Stimulated activated CD4-positive, alpha-beta T cell treated with anti-CD3 and anti-CD28 coated beads, Interleukin-4, amount 100 ng/mL, for 4 hours (primary cell): ENCODE measurements at places on chromosomes 16 and 17.
A peak's percentile ranks its signal among the peaks of the same experiment; 100 is the strongest.

- no peak for DNase-seq
Observed at GRCh38 chr17:5942687-5943086, 127.5 kb upstream of the WSCD1 start.

- DNase-seq, result no peak
Observed at GRCh38 chr16:89393738-89394406, 96.5 kb downstream of the ANKRD11 start.

GRCh38 chr16:80317599-80318037, 223.2 kb upstream of the DYNLRB2 start:
- no peak for DNase-seq

- no peak for DNase-seq
Observed at GRCh38 chr17:83160443-83161297, 81.3 kb downstream of the METRNL start.

GRCh38 chr17:81295676-81296381, 722 bp upstream of the SLC38A10 start:
- peak; percentile 53 for DNase-seq

DNA sequence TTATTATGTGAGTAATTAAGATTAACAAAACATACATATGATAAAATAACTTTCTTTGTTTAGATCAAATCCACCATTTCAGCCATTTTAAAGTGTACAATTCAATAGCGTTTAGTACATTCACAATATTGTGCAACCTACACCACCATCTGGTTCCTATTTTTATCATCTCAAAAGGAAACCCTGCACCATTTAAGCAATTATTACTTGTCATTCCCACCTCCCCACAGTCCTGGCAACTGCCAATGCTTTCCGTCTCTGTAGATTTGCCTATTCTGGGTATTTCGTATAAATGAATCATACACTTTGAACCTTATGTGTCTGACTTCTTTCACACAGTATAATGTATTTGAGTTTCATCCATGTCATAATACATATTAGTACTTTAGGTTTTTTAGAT, 162.5 kb upstream of the CNTNAP4 start:
- no peak for DNase-seq

DNA sequence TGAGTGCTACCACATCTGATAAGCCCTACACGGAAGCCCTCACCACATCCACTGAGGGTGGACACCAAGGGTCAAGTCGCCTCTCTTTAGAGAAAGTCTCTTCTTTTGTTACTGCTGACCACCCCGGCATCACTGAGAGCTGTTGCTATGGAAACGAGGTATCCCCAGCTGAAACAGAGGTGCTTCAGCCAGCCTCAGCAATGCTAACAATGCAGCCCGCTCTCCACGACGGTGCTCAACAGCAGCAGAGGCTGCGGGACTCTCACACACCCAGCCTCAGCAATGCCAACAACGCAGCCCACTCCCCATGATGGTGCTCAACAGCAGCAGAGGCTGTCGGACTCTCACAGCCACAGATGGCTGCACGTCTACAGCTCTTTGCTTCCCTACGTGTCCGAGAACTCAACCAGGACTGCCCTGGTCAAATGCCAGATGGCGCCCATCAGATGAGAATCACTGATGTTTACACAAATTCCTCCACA, 41.4 kb downstream of the VPS53 start:
- no peak for DNase-seq

GRCh38 chr17:49031965-49032928, 35.1 kb downstream of the IGF2BP1 start:
- DNase-seq, result peak; percentile 21

DNA sequence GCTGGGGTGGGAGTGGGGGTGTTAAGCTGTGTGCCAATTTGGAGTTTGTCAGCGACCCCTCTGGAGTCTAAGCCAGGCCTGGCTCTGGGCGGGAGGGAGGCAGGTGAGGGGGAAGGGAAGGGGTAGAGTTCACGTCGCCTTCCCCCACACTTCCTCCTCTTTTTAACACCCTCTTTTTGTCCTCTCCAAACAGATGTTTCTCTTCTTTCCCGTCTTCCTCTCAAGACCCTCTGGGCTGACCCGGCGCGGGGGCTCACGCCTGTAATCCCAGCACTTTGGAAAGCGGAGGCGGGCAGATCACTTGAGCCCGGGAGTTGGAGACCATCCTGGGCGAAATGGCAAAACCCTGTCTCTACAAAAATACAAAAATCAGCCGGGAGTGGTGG, 3.3 kb downstream of the HOXB1 start:
- DNase-seq, result no peak

DNA sequence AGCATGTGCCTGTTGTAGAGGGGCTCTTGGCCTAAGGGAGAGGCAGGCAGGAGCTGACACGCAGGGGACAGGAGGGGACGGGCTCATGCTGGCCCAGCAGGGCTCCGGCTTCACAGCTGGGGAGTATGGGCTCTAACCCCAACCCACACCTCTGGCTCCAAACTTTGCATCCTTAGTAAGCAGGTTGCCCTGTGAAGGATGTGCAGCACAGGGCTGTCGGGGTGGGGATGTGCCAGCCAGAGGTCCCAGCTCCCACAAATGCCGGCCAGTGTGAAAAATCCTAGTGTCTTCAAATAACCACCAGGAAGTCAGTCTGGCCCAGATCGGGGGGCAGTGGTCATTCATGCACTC, 14.0 kb upstream of the FAM83G start:
- no peak for DNase-seq

DNA sequence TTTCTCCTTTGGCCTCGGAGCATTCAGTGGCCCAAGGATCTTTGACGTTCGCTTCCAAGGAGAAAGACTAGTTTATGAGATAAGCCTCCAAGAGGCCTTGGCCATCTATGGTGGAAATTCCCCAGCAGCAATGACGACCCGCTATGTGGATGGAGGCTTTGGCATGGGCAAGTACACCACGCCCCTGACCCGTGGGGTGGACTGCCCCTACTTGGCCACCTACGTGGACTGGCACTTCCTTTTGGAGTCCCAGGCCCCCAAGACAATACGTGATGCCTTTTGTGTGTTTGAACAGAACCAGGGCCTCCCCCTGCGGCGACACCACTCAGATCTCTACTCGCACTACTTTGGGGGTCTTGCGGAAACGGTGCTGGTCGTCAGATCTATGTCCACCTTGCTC, 1.4 kb downstream of the AOC3 start:
- no peak for DNase-seq

GRCh38 chr17:57425431-57425830, 169.1 kb downstream of the MSI2 start:
- no peak for DNase-seq

GRCh38 chr17:7235693-7236665, 1.7 kb upstream of the DVL2 start:
- DNase-seq, result peak; percentile 35

- DNase-seq, result no peak
Observed at GRCh38 chr17:61466246-61466645, 14.0 kb downstream of the TBX4 start.

- DNase-seq, result no peak
Observed at GRCh38 chr17:33370401-33370800, 77.3 kb upstream of the ASIC2 start.

- DNase-seq, result no peak
Observed at GRCh38 chr17:81002409-81003361, 11.0 kb downstream of the CHMP6 start.

- DNase-seq, result no peak
Observed at GRCh38 chr17:75492555-75493168, 22.7 kb downstream of the CASKIN2 start.

DNA sequence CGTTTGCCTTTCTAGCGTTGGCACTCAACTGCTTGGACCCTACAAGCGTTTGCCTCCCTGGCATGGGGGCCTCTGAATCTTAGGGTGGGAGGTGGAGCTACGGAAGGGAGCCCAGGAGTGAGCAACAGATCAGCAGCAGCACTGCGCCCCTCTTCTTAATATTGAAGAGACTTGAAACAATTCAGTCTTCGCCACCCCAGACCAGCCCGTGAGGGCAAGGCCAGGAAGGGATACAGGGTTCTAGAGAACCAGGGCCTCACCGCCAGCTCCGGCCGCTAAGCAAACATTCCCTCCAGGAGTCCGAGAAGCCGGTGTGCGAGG, 1.5 kb upstream of the GPRC5C start:
- DNase-seq, result no peak

- DNase-seq, result no peak
Observed at GRCh38 chr16:84380405-84380804, 12.1 kb downstream of the ATP2C2 start.

DNA sequence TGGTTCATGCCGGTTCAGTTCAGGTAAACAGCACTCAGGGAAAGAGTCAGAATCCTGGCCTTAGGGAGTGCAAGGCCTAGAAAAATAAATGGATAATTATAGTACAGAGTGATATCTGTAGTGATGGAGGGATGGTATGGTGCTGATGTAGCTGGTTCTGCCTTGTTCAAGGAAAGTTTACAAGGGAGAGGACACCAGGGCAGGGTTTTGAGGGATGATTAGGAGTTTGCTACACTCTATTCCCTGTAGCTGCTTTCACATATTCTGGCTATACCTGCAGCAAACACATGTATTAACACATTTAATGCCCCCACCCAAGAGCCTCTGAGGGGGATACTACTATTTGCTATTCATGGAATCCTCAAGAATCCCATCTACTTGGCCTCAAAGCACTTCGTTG, 1.7 kb upstream of the NOS2 start:
- no peak for DNase-seq

DNA sequence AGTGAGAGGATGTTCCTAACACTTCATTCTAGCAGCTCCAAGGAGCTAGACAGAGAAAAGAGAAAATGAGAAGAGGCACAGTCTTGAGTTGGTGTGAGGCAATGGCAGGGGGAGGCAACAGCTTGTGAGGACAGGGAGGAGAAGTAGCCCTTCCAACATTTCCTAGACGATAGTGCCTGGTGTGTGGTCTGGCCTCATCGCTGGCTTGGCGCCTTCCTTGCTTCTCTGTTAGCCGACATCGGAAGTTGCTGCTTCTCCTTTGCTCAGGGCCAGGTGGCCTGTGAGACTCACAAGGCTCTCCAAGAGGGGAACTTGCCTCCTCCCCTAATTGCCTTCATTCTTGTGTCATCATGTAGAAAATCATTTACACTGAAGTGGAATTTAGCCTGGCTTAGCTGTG, 208.7 kb downstream of the MAP2K4 start:
- no peak for DNase-seq

DNA sequence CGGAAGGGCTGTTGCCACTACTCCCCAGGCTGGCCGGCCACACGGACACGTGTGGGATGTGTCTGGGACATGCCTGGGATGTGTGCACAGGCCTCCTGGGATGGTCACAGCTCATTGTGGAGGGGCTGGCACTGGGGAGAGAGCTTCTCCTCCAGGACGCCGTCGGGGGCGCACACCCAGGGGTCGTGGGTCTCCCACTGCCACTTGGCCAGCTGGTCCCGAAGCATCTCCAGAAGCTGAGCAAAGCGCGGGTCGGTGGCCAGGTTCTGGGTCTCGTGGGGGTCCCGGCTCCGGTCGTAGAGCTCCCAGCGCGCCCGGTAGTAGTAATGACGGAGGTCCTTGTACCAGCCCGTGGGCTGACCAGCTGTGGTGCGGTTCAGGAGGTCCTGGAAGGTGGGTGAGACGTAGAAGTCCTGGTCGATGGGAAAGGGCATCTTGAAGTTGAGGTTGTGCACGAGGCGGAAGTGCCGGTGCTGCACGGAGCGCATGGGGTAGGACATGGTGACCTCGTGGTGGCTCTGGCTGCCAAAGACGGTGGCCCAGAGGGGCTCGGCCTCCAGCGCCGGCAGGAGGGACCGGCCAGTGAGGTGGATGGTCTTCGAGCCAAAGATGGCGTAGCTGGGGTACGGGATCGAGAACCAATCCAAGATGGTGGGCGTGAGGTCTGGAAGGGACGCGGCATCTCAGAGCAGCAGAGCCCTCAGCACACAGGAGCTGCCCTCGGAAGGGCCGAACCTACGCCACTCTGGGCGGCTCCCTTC, 9.6 kb downstream of the SGSH start:
- no peak for DNase-seq

- no peak for DNase-seq
Observed at GRCh38 chr17:17904166-17905035, 67.6 kb upstream of the SREBF1 start.

DNA sequence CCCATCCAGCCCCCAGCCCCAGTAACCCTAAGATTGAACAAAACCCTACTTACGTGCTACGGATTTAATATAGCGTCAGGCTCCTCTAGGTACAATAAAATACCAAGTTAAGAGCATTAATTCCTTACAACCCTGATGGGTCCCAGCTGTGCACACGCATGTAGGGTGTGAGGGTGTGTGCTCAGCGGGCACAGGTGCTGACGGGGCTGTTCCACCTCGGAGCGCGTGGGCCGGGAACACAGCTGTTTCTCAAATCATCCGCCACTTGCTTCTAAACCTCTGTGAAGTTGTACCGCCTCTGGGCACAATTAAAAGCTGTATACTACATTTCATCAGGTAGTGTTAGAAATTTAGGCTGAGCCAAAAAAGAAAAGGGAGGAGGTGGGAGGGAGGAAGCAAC, 478.6 kb downstream of the MAF start:
- no peak for DNase-seq

DNA sequence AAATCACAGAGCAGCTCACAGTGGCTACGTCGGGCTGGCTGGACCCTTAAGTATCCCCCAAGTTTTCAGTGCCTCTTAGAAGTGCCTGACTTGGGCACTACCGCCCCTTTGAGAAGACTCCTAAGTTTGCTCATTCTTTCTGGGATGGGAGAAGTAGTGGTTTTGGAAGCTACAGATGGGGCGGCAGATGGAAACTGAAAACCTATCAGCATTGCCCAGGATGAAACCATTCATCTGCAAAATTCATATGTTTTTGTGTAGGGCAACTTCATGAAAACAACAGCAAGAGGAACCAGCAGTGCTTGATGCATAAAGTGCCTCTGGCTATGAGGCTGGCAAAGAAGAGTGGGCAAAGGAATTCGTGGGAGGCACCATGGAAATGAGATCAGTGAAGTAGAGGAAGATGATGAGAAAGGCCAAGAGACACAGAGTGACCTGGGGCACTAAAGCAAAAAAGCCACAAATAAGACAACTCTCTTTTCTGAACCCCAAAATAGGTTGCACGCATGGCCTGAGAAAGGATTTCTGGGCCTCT, 277.1 kb downstream of the XYLT1 start:
- no peak for DNase-seq

GRCh38 chr17:11742886-11743285, 144.6 kb downstream of the DNAH9 start:
- DNase-seq, result no peak

DNA sequence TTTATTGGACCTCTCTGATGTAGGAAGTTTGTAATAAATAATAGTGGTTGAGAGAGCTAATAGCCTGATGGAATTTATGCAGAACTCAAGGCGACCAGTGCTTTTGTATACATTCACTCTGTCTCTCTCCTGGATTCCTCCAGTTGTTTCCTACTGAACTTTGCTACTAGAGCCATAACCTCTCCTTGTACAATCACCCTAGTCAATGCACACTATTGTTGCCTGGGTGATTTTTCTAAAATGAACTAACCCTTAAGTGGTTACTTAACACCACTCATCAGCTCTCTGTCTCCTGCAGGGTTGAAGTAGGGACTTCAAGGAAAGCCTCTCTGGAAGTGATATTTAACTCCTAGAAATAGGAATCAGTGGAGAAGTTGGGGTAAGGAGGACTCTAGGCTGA, 9.7 kb downstream of the PHKB start:
- DNase-seq, result no peak

- DNase-seq, result no peak
Observed at GRCh38 chr16:84565669-84566495, 52.0 kb downstream of the COTL1 start.
